Neural crest cell (in vitro differentiated cells): ENCODE measurements at places on chromosomes 11 and 22. TPM values are rescaled to one million over a fixed set of nuclear protein-coding genes. Genes with fewer than 3 reads are reported as not detected.
A peak's percentile ranks its signal among the peaks of the same experiment; 100 is the strongest.

- peak overlapping the region; percentile 92 for H3K4me3 ChIP-seq
- H3K36me3 ChIP-seq, result no peaks in the 10 kb centered on the region
- peak overlapping the region; percentile 75 for H3K27ac ChIP-seq
- no peaks in the 10 kb centered on the region for H3K27me3 ChIP-seq
- DNase-seq, result no peak
Measured at GRCh38 chr22:31750365-31751284, 693 bp upstream of the PRR14L start.

- H3K27me3 ChIP-seq, result no peaks in the 10 kb centered on the region
- H3K4me1 ChIP-seq, result peaks cover 49% of the 10 kb centered on the region
- no peak for DNase-seq
- peak overlapping the region; percentile 58 for H3K27ac ChIP-seq
Measured at GRCh38 chr11:117171404-117172061, 7.0 kb upstream of the SIDT2 start.

DNA sequence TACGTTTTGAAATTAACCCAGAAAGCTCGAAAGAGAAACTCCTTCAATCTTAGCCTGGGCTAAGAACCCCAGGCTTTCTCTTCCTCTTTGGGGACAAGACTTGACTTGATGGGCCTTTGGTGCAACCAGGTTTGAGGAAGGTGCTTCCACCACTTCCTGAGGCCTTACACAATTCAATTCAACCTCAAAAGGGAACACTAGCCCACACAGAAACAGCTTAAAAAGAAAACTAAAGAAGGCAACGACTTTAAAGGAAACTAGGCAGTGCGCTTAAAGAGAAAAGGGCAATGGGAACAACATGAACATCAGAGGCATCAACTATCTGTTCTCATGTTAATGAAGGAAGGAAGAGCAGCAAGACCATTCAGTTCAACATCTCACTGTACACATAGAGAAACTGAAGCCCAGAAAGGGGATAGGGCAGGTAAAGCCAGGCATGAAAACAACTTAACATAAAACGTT lies 24.8 kb downstream of the PAK1 start:
- no peak overlapping the region for H3K27ac ChIP-seq
- H3K4me3 ChIP-seq, result no peak overlapping the region

GRCh38 chr11:77710358-77710757 lies 72.8 kb upstream of the CLNS1A start:
- H3K27me3 ChIP-seq, result no peaks in the 10 kb centered on the region
- no peak overlapping the region for H3K4me3 ChIP-seq
- H3K36me3 ChIP-seq, result peaks cover 4% of the 10 kb centered on the region
- H3K4me1 ChIP-seq, result no peaks in the 10 kb centered on the region

- peaks cover 20% of the 10 kb centered on the region for H3K36me3 ChIP-seq
- no peaks in the 10 kb centered on the region for H3K27me3 ChIP-seq
- no peak overlapping the region for H3K27ac ChIP-seq
- no peaks in the 10 kb centered on the region for H3K4me1 ChIP-seq
Measured at GRCh38 chr11:10095412-10096208, 198.4 kb downstream of the SBF2 start.

DNA sequence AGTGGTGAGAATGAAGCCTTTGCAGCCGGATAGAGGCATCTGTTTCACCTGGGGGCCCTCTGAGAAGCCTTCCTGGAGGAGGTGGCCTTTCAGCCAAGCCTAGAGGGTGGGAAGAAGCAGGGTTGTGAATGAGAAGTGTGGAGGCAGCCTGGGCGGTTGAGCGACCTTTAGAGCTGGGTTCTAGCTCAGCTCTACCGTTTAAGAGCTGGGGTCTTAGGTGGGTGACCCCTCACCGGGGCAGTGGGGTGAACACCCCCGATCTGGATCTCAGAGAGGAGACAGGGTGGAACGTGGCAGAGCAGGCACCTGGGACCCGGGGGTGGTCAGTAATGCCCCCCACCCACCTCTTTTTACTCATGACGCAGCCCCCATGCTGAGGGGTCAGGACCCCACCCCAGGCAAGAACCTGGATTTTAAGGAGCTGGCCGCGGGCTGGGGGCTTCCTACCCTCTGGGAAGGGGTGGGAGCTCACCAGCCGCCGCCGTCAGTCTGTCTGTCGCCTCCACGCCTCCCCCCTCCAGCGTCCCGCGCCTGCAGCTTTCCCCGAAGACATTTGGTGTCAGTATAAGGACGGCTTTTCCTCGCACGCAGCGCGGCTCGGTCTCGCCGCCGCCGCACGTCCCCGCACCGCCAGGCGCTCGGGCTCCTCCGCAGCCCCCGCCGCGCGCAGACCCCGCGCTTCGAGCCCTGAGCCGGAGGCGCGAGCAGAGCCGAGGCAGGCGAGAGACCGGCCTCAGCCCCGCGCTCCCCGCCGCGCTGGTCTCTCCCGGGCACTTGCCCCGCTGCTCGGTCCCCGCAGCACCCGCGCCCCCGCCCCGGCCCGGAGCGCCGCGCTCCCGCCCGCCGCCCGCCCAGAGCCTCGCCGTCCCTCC lies 13.3 kb upstream of the CACNA1I start:
- no peak overlapping the region for H3K27ac ChIP-seq
- peaks cover 5% of the 10 kb centered on the region for H3K4me1 ChIP-seq
- DNase-seq, result no peak
- H3K36me3 ChIP-seq, result no peaks in the 10 kb centered on the region
- H3K4me3 ChIP-seq, result peak overlapping the region; percentile 68

DNA sequence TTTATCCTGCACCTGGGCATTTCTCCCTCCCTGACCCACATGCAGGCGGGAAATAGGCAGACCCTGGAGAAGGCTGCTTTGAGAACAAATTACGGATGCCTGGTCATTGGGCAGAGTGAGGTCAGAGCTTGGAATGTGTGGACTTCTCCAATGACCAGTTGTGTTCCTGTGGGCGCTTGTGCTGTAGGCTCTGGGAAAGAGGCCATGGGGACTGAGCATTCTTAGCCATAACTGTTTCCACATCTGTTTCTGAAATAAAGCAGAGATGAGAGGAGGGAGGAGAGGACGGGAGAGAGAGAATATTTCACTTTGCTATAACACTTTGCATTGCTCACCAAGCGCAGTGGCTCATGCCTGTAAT lies 11.2 kb upstream of the TMEM184B start:
- no peak for DNase-seq
- H3K4me3 ChIP-seq, result no peak overlapping the region
- peaks cover 5% of the 10 kb centered on the region for H3K36me3 ChIP-seq
- peaks cover 5% of the 10 kb centered on the region for H3K27me3 ChIP-seq
- H3K4me1 ChIP-seq, result peaks cover 24% of the 10 kb centered on the region

DNA sequence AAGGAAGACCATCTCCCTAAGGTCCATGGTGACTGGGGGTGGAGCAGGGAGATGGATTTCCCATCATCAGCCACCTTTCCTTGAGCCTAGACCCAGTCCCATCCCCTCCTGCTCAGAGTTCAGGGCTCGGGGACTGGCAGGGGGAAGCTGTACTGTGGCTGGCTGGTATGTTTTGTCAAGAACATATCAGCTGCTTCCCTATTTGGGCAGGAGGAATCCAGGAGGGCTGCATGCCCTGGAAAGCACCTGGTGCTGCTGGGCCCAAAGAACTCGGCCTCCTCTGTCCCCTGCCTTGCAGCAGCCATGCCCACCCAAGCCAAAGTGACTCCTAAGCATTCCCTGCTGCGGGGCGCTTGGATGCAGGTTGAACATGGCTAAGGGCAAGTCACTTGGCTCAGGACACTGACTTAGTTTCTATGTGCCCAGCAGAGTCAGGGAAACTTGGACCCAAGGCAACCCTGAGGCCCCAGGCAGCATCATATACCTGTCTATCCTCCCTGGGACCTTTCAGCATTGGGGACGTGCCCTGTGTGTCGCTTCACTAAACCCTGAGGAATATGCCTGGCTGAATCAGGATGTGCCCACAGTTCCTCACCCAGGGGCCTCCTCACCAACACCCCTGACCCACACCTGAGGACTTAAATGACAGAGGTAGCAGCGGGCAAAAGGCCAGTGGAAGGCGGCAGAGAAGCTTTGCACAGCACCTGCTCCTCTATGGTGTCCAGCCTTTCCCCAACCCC lies 43.1 kb downstream of the BUD13 start:
- DNase-seq, result no peak
- no peak overlapping the region for H3K4me3 ChIP-seq
- no peak overlapping the region for H3K27ac ChIP-seq
- H3K36me3 ChIP-seq, result no peaks in the 10 kb centered on the region

- DNase-seq, result no peak
- peak overlapping the region; percentile 11 for H3K4me3 ChIP-seq
- no peaks in the 10 kb centered on the region for H3K36me3 ChIP-seq
- peak overlapping the region; percentile 39 for H3K27ac ChIP-seq
- H3K27me3 ChIP-seq, result no peaks in the 10 kb centered on the region
Measured at GRCh38 chr11:47020793-47021526, 84.4 kb downstream of the CSTPP1 start.

- DNase-seq, result no peak
- H3K36me3 ChIP-seq, result no peaks in the 10 kb centered on the region
- peaks cover 5% of the 10 kb centered on the region for H3K4me1 ChIP-seq
- H3K27me3 ChIP-seq, result no peaks in the 10 kb centered on the region
Measured at GRCh38 chr22:33470456-33470855, 412.3 kb upstream of the SYN3 start.

DNA sequence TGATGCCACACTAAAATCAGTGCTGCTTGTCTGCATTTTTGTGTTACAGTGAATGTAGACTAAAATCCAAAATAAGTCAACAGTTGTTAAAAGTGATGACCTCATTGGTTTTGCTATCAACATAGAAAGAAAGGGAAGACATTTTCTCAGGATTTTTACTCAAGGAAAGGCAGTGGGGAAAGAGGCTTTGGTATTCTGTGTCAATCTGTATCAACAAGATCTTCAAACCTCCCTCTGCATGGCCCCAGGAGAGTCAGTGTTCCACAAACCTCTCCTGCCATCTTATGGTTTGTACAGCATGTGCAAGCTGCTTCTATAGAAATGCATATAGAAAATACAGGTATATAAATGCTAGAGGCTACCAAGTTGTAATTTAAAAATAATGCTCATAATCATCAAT lies 13.8 kb upstream of the OR51M1 start:
- H3K36me3 ChIP-seq, result no peaks in the 10 kb centered on the region
- no peak overlapping the region for H3K4me3 ChIP-seq
- no peaks in the 10 kb centered on the region for H3K27me3 ChIP-seq
- no peak for DNase-seq

DNA sequence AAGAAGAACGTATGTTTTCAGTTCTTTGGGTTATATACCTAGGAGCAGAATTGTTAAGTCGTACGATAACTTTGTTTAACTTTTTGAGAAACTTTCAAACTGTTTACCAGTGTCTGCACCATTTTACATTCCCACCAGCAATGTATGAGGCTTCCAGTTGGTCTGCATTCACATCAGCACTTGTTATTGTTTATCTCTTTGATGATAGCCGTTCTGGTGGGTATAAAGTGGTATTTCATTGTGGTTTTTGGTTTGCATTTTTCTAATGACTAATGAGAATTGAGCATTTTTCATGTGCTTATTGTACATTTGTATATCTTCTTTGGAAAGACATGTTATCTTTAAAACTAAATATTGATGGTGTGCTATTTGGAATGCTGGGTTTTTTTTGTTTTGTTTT lies 59.8 kb downstream of the KDM2A start:
- peaks cover 3% of the 10 kb centered on the region for H3K36me3 ChIP-seq
- no peak for DNase-seq
- no peaks in the 10 kb centered on the region for H3K27me3 ChIP-seq
- no peaks in the 10 kb centered on the region for H3K4me1 ChIP-seq
- no peak overlapping the region for H3K27ac ChIP-seq

GRCh38 chr22:36998620-36999351 lies 20.5 kb downstream of the TST start:
- H3K4me3 ChIP-seq, result no peak overlapping the region
- H3K27ac ChIP-seq, result no peak overlapping the region
- no peaks in the 10 kb centered on the region for H3K36me3 ChIP-seq

DNA sequence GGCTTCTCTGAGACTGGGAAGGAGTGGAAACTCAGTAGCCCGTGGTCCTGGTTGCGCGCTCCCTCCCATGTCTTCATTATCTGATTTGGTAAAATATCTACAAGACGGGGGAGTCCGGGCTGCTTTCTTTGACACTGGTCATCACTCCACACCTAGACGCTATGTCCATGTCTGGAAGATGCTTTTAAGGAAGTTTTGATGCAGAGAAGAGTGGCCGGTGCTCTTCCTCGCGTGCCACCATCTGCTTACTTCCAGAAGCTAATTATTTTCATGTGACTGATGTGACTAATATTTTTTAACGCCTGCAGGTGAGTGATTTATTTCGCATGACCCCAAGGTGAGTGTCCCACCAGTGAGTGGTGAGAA lies 339 bp upstream of the TRIM21 start:
- no peak overlapping the region for H3K27ac ChIP-seq
- peaks cover 17% of the 10 kb centered on the region for H3K36me3 ChIP-seq
- peaks cover 16% of the 10 kb centered on the region for H3K27me3 ChIP-seq
- no peak for DNase-seq
- peaks cover 16% of the 10 kb centered on the region for H3K4me1 ChIP-seq

- H3K36me3 ChIP-seq, result no peaks in the 10 kb centered on the region
- no peak for DNase-seq
- no peak overlapping the region for H3K4me3 ChIP-seq
- H3K27ac ChIP-seq, result no peak overlapping the region
- H3K4me1 ChIP-seq, result no peaks in the 10 kb centered on the region
- no peaks in the 10 kb centered on the region for H3K27me3 ChIP-seq
Measured at GRCh38 chr11:87006035-87006434, 31.7 kb upstream of the TMEM135 start.

DNA sequence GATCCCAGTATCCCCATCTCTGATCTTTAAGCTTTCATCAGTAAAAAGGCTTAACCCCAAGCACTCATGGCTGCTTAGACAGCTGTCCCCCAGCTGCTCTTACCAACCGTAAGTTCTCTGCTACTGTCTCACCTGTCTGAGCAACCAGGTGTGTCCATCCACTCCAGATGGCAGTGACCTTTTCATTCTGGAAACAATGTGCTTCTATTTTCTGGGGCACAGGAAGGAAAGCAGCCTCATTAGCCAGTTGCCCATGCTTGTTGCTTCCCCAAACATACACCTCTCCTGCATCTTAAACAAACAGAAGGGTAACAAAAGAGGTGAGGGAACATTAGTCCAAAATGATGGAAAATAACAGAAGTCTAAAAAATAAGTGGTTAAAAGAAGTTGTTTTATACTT lies 24.4 kb downstream of the SERGEF start:
- H3K27me3 ChIP-seq, result no peaks in the 10 kb centered on the region
- no peak for DNase-seq
- no peak overlapping the region for H3K27ac ChIP-seq
- H3K4me1 ChIP-seq, result no peaks in the 10 kb centered on the region
- no peak overlapping the region for H3K4me3 ChIP-seq
- peaks cover 9% of the 10 kb centered on the region for H3K36me3 ChIP-seq

Gene UBE4A
- total RNA-seq, result 35.1 and 35.9 TPM in 2 replicates

Gene THOC5
- total RNA-seq, result 73.2 and 77.1 TPM in 2 replicates

Gene GSTT2B
- 1.8 and 2.1 TPM in 2 replicates for total RNA-seq

Gene CTTN
- 146 and 147 TPM in 2 replicates for total RNA-seq

Gene OR51E1
- total RNA-seq, result not detected in 2 replicates

Gene OSM
- total RNA-seq, result not detected in 2 replicates

Gene FREY1
- 2.5 and 3.3 TPM in 2 replicates for total RNA-seq

Gene UBQLNL
- 0.09 and 0.20 TPM in 2 replicates for total RNA-seq

Gene TSPAN18
- total RNA-seq, result 116 and 125 TPM in 2 replicates

Gene TIMM8B
- 90.8 and 92.7 TPM in 2 replicates for total RNA-seq

Gene SCARF2
- total RNA-seq, result 23.1 and 23.4 TPM in 2 replicates
